ENCODE measurements at places on chromosomes 3 and 15.

DNA sequence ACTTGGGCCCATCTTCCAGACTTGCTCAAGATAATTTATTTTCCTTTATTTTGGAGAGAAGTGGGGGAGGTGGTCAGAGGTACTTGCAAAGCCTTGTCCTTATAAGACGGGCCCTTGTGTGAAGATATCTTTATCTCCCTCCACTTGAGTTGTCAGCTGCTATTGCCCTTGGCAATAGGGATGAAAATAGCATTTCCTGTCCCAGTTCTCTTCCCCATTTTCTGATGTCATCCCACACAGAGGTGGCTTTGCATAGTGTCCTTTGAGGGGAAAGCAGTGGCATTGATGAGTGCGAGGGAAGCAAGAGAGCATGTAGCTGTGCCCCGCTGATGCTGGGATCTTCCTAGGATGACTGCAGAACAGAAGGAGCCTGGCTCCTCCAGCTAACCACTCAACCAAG is 41.9 kb upstream of the TUBGCP5 start:
- H3K36me3 ChIP-seq, result no peaks in the 10 kb centered on the region
- H3K27ac ChIP-seq, result no peak overlapping the region
- DNase-seq, result no peak
- no peaks in the 10 kb centered on the region for H3K4me1 ChIP-seq
- no peak overlapping the region for H3K4me3 ChIP-seq
- no peaks in the 10 kb centered on the region for H3K27me3 ChIP-seq

- no peak for DNase-seq
- peaks cover 2% of the 10 kb centered on the region for H3K4me1 ChIP-seq
- no peak overlapping the region for H3K4me3 ChIP-seq
Measured at GRCh38 chr3:60758171-60758570, 493.1 kb downstream of the FHIT start.

GRCh38 chr3:4864503-4864902 is 114.7 kb upstream of the BHLHE40 start:
- H3K36me3 ChIP-seq, result no peaks in the 10 kb centered on the region
- H3K27me3 ChIP-seq, result no peaks in the 10 kb centered on the region
- no peak for DNase-seq
- H3K4me1 ChIP-seq, result no peaks in the 10 kb centered on the region
- H3K27ac ChIP-seq, result no peak overlapping the region
- H3K4me3 ChIP-seq, result no peak overlapping the region

DNA sequence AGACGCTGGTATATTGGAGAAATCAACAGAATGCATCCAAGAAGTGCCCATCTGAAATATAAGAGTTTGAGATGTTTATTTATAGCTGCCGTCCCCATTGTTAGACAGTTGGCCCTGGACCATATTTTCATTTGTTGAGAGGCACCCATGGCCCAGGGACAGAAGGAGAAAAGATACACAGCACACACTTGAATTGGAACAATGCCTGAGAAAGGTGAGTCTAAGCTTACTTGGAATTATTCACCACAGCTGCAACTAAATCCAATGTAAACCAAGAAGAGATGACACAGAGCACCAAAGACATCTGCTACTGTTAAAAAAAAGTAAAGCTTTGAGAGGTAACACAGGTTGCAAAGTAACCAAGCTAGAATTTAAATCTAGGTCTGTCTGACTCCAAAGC is 525.5 kb upstream of the NAALADL2 start:
- no peaks in the 10 kb centered on the region for H3K4me1 ChIP-seq
- no peak overlapping the region for H3K4me3 ChIP-seq
- no peaks in the 10 kb centered on the region for H3K36me3 ChIP-seq
- DNase-seq, result no peak
- H3K27ac ChIP-seq, result no peak overlapping the region
- no peaks in the 10 kb centered on the region for H3K27me3 ChIP-seq

DNA sequence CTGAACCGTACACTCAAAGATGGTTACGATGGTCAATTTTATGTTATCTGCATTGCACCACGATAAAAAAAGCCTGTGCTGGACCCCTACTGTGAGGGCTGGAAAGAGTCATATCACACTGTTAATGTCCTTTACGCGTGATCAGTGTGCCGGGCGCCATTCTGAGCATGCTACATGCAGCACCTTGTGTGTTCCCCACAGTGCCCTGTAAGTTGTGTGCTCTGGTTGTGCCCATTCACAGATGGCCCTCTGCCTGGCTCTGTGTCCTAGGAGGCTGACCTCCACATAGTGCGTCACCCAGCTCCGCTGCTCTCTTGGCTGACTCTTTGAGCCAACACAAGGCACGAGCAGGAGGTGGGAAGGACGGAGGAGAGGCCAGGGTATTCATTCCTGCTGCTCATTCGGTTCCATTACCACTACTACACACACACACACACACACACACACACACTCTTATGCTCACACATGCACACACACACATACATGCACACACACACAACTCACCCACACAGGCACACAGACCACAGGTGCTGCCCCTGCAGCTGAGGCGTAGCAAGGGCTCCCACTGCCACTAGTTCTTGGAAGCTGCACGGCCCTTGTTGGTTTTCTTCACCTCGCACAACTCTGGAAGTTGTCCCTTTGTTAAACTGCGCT is 129.6 kb upstream of the IQSEC1 start:
- DNase-seq, result no peak
- H3K27me3 ChIP-seq, result no peaks in the 10 kb centered on the region
- H3K4me3 ChIP-seq, result no peak overlapping the region
- no peaks in the 10 kb centered on the region for H3K4me1 ChIP-seq

- H3K27me3 ChIP-seq, result no peaks in the 10 kb centered on the region
- DNase-seq, result peak; percentile 71
- H3K4me3 ChIP-seq, result peak overlapping the region; percentile 60
- H3K27ac ChIP-seq, result peak overlapping the region; percentile 100
- peaks cover 2% of the 10 kb centered on the region for H3K36me3 ChIP-seq
Measured at GRCh38 chr15:56244038-56244810, 545 bp upstream of the RFX7 start.

GRCh38 chr3:52830535-52831258 is at the start of gene ITIH4:
Gene ITIH4, minus strand, starts transcription at chr3:52830672. Its CDS starts 30 bp downstream, at chr3:52830642.
- H3K4me1 ChIP-seq, result peaks cover 16% of the 10 kb centered on the region
- no peak for DNase-seq
- H3K27me3 ChIP-seq, result no peaks in the 10 kb centered on the region
- no peaks in the 10 kb centered on the region for H3K36me3 ChIP-seq
- no peak within 1 kb of the TSS for H3K4me3 ChIP-seq

DNA sequence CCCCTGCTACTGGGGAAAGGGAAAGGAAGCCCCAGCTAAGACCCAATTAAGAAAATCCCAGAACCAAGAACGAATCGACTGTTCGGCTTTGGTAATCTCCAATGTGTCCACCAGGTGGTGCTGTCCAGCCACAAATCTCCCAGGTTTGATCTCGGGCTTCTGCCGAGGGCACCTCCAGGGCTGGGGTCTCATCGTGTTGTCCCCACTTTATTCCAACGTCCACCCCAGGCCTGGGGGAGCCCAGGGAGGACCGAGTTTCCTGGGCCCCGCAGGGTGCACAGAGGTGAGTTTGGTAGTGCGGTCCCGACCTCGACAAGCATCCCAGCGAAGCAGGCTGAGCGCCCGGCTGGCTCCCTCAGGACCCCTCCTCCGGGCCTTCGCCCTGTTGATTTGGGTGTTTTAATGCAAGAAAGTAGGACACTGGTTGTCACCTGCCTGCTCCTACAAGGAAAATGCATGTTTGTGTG is 185.1 kb downstream of the GOLGA6L6 start:
- no peak overlapping the region for H3K27ac ChIP-seq
- H3K4me3 ChIP-seq, result no peak overlapping the region
- no peaks in the 10 kb centered on the region for H3K4me1 ChIP-seq
- DNase-seq, result peak; percentile 35
- H3K27me3 ChIP-seq, result no peaks in the 10 kb centered on the region

Data from neuronal stem cell (in vitro differentiated cells).